ENCODE measurements at places on chromosomes 1 and 21.

DNA sequence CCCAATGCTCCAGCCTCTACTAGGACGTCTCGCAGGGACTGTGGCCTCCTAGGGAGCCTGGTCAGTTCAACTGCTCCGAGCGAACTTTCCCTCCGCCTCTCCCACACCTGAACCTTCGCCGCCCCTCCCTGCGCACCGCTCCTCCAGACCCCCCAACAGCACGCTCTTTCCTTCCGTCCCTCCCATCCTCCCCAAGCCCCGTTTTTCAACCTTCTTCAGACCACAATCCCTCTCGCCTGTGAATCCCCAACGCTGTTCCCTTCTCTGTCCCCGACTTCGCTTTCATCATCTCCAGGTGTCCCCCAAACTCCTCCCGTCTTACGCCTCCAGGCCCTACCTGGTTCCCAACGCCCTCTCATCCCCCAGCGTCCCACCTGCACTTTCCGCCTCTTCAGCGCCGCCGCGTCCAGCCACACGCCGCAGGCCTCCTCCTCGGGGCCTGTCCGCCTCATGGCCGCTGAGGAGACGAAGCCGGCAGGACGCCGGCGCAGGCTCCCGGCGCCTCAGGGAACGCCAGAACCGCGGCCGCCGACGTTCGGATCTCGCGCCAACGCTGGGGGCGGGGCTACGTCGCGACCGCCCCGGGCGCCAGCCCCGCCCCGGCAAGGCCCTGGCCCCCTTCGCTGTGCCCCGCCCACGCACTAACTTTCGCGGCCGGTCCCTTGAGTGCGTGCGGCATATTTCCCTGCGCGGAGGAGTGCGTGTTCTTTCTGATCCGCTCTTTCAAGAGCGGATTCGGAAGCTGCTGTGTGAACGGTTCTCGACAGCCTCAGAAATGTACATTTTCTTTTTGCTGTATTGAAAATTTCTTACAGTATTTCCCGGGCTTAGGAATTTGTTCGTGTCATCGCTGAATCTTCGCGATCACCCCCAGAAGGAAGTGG lies at the start of gene AUNIP:
Gene AUNIP, minus strand, starts transcription at position 552 of the 884 bp plus-strand sequence. Its CDS starts 100 bp downstream, at position 452.
- DNase-seq = peak; percentile 58

GRCh38 chr1:210413951-210414350 lies 85.2 kb downstream of the HHAT start:
- no peak for DNase-seq

DNA sequence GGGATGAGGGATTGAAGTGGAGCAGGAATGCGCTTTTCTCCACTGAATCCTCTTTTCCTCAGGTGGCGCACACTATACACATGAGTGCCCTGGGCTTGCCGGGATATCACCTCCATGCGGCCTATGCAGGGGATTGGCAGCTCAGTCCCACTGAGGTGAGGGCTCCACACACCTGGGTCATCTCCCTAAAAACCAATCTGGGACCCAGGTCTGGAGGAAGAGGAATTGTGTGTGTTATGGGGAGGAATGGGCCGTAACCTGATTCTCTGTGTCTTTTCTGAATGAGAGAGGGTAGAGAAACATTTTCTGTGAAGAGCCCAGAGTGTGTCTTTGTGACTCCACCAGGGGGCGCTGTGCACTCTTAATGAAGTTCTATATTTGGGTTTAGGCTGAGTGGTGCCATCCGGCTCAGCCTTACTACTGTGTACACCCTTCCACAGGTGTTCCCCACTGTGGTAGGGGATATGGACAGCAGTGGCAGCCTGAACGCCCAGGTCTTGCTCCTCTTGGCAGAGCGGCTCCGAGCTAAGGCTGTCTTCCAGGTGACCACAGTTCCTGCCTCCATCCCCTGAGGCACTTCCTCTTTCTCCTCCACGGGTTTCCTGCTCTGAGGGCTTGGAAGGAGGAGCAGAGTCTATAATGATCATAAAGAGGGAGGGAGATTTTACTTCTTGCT lies 1.5 kb downstream of the TOMM40L start:
- peak; percentile 37 for DNase-seq

- DNase-seq = no peak
Measured at GRCh38 chr1:205102404-205102803, 18.1 kb upstream of the TMEM81 start.

DNA sequence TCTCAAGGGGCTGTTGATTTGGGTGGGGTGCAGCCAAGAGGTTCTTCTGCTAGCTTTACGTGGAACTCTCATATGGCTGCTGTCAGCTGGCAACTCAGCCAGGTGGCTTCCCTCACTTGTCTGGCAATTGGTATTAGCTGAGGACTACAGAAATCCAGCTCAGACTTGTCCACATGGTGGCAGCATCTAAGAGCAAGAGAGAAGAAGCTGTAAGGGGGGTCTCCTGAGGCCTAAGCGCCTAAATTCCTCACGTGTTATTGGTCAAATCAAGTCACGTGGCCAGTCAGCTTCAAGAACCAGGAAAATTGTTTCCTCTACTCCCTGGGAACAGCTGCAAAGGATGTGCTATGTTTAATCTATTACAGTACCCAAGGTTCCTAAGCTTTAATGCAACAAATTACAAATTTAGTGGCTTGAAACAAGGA lies 4.2 kb upstream of the DYRK3 start:
- peak; percentile 25 for DNase-seq

DNA sequence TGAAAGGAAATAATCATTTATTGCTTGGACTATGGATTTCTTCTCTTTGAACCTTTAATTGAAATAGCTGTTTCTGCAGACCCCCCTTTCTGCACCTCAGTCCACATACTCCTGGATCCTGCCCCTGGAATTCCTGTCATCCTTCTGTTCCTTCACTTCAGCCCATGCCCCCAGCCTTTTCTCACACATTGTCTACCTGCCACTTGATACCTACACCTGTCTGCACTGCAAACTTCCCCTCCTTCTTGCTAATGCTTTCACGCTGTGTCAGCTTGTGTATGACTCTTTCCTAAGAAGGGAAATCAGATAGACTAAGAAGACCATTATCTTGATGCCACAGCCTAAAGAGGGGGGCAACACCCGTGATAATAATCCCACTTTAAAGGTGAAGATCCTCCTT lies 80.3 kb upstream of the EXO1 start:
- no peak for DNase-seq

DNA sequence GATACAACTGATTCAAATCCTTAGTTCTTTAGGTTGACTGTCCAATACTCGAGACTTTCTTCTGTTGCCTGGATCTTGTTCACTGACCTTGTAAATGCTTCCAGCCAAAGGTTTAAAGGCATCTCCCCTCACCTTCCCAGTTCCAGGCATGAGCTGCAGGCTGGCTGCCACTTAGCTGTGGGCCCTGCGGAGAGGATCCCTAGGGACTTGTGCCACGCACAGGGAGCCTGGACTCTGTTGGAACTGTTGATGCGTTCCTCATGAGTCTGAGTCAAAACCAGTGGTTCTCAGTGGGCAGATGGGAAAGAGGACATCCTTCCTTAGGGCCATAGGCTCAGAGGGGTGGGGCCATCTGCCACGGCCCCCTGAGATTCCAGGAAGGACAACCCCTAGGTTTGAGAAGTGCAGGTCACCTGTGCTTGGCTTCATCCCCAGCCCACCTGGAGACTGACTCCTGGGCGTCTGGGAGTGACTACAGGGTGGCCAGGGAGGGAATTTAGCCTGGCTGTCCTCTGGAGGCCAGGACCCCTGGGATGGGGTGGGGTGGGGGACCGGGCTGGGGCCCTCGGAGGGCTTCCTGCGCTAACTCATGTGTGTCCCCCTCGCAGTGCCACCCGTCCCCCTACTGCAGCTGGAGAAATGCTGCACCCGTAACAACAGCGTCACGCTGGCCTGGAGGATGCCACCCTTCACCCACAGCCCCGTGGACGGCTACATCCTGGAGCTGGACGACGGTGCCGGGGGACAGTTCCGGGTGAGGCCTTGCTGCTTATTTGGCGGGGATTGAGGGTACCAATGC lies 37.6 kb upstream of the GNPAT start:
- no peak for DNase-seq

DNA sequence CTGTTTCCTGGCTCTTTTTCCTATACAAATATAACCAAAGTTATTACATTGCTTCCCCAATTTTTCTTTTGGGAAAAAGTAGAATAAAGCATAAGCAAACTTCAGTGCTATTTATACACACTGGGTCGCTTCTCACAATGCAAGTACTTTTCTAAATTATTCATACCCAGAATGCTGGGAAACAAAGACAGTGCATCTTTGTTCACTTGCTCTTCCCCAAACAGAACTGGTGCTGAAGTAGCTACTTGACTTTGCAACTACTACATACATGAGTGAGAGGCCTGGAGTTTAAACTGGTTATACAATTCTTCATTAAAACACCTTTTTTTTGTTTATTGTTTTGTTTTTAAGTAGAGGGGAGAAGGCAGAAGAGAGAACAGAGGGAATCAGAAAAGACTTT lies 40.2 kb downstream of the STX6 start:
- DNase-seq = no peak

DNA sequence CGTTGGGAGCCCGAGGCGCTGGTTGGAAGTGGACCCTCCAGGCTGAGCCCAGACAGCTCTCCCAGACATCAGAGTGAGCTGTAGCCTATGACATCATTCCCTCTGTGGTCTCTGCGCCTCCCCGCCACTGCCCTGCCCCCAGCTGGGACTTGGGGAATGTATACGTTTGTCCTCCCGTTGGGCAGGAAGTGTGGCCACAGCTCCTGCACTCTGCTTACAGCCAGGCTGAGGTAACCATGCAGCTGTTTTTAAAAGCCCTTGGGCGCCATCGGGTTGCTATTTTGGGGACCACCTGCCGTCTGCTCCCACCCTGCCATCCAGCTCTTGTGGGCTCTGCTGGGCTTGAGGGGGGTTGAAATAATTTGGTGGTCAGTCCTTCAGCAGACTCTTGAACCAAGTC lies 7.8 kb downstream of the VASH2 start:
- no peak for DNase-seq

- peak; percentile 72 for DNase-seq
Measured at GRCh38 chr1:225427235-225428067, at the start of gene LBR. LBR (minus strand) TSS chr1:225428038; CDS start chr1:225424075, 3,963 bp downstream.

- DNase-seq = no peak
Measured at GRCh38 chr1:98196012-98196411, 275.2 kb upstream of the DPYD start.

GRCh38 chr1:224447251-224447650 lies 12.7 kb upstream of the WDR26 start:
- DNase-seq = no peak

DNA sequence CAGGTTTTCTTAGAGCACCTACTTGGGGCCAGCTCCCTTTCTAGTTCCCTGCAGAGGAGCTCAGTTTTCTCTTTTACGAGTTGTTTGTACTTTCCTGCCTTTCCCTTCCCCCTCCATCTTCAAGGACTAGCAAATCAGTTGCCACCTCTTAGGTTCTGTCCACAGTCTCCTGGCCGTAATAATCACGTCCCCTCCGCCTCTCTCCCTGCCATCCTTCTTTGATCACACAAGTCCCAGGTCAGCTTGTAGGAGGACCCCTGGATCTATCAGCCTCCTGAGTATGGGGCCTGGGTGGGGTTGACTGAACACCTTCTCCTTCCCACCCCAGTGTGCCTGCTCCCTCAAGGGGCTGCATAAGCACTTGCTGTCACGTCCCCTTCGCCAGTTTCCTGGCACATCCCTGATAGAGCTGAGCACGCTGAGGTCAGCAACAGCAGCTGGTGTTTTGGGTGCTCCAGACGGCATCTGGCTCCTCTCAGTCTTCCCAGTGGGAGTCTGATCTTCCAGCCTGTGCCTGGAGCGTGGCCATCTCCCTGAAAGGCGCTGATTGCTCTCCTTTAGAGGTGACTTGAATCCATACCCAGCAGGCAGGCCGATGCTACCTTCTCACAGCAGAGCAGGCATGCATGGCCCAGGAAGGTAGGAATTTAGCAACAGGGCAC lies 216.1 kb upstream of the TMEM51 start:
- DNase-seq = peak; percentile 76

- no peak for DNase-seq
Measured at GRCh38 chr1:214824763-214825162, 221.8 kb downstream of the CENPF start.

GRCh38 chr1:25657121-25657882 lies 40.7 kb downstream of the MAN1C1 start:
- no peak for DNase-seq

DNA sequence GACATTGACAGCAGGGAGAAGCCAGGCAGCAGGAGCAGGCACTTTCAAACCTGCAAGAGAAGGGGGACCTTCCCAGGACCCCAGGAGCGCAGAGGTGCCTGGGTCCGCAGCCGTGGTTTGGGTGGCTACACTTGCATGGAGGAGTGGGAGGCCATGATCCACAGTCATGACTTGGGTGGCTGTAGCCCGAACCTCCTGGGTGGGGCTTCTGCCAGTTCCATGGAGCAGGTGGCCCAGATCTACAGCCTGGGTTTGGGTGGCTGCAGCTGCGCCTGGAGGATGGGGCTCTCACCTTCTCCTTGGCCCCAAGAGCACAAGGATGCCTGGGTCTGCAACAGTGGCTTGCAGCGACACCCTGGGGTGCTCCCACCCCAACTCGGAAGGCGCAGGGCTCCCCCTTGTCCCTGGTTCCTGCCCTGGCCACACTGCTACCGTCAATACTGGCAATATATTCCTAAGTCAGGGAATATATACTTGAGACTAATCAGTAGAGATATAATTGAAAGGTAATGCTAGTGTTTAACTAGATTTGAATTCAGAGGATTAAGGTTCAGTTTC lies 2.3 kb upstream of the OR6K6 start:
- DNase-seq = no peak

GRCh38 chr1:171530676-171531075 lies 45.3 kb downstream of the PRRC2C start:
- DNase-seq = no peak

- no peak for DNase-seq
Measured at GRCh38 chr1:93615582-93616150, 66.0 kb downstream of the BCAR3 start.

DNA sequence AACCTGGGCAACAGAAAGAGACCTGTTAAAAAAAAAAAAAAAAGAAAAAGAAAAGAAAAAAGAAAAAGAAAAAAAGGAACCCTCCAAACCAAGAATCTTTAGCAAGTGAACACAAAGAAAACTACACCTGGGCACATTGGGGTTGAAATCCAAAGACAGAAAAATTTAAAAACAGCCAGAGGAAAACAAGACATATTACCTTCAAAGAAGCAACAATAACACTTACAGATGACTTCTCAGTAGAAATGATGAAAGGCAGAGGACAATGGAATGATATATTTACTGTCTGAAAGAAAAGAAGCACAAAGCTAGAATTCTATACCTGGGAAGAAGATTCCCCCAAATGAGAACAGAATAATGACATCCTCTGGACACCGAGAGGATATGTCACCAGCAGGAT lies 2.7 kb upstream of the KRTAP10-1 start:
- no peak for DNase-seq

DNA sequence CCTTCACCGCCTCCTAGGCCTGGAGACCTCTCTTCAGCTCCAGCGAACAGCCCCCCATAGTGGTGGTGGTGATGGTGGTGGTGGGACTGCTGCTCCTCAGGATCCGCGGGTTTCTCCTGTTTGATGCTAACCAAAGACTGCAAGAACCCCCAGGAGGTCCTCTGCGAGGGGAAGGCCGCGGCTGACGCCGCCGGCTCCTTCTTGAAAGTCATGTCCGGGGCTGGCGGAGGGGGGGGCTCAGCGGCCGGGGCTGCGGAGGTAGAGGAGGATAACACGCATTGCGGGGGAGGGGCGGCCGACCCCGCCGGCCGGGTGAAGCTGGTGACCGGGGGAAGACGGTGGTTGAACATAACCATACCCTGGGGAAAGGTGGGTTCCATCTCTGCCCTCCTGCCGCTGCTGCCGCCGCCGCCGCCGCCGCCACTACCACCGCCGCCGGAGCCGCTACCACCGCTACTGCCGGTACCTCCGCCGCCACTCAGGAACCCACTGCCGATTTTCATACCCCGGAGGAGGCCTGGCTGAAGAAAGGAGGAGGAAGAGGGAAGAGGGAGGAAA lies 554 bp downstream of the ZNF281 start:
- DNase-seq = no peak

- DNase-seq = no peak
Measured at GRCh38 chr1:192153276-192153675, 5.0 kb upstream of the RGS18 start.

- DNase-seq = no peak
Measured at GRCh38 chr1:232630894-232631195, 912 bp upstream of the SIPA1L2 start.
